ENCODE measurements at places on chromosomes 5 and 9. TPM values are rescaled to one million over a fixed set of nuclear protein-coding genes. Genes with fewer than 3 reads are reported as not detected.

Gene GABRA1
- polyA plus RNA-seq, result 0.05 TPM

Gene TMED7
- 33.5 TPM for polyA plus RNA-seq

Gene WNT8A
- polyA plus RNA-seq, result not detected

Gene CCDC180
- 0.57 TPM for polyA plus RNA-seq

Gene PCDHA12
- polyA plus RNA-seq, result not detected

Gene PAPPA
- polyA plus RNA-seq, result 0.07 TPM

Gene CDC14B
- 0.87 TPM for polyA plus RNA-seq

Gene OR1J1
- not detected for polyA plus RNA-seq

Gene SLC6A18
- polyA plus RNA-seq, result not detected

Gene CFAP157
- 0.34 TPM for polyA plus RNA-seq

Measured in psoas muscle (tissue), 8 donors.